ENCODE measurements at places on chromosomes 7 and 10.
A peak's percentile ranks its signal among the peaks of the same experiment; 100 is the strongest.

- DNase-seq, result no peak
Observed at GRCh38 chr10:8054494-8055407, at the start of gene GATA3. Gene GATA3, plus strand, starts transcription at chr10:8054688. Its CDS starts 968 bp downstream, at chr10:8055656.

GRCh38 chr7:7812112-7812511 lies 93.7 kb upstream of the RPA3 start:
- peak; percentile 48 for DNase-seq

- DNase-seq, result no peak
Observed at GRCh38 chr7:5423306-5423975, at the start of gene TNRC18. Gene TNRC18, minus strand, starts transcription at chr7:5423834. Its CDS starts 2,588 bp downstream, at chr7:5421246.

GRCh38 chr7:1761774-1762173 lies 91.7 kb downstream of the ELFN1 start:
- no peak for DNase-seq

DNA sequence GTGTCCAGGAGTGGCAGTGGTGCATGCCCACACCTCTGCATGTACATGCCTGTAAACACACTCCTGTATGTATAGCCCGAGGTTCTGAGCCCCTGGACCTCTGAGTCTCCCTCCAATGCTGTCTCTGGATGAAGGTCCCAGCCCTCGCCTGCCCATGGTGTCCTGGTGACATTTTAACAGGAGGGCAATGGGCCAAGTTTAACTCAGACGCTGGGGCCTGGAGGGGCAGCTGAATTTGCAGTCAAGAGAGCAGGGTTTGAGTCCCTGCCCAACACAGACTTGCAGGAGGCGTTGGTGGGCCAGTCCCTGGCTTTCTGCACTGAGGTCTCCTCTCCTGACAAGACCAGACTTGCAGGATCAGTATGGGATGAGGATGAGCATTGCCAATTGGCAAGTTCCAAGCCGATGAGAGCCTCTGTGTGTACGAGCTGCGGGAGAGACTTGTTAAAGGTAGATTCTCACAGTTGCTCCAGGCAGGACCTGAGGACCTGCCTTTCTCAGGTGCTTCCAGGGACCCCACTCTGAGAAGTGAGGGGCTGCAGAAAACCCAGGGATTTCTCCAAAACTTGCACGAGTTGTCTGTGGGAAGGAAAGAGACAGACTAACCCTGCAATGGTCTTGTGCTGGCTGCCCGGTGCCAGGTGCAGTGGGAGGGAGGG lies 141.9 kb downstream of the ELFN1 start:
- DNase-seq, result no peak
